ENCODE measurements at places on chromosomes 4 and X.

DNA sequence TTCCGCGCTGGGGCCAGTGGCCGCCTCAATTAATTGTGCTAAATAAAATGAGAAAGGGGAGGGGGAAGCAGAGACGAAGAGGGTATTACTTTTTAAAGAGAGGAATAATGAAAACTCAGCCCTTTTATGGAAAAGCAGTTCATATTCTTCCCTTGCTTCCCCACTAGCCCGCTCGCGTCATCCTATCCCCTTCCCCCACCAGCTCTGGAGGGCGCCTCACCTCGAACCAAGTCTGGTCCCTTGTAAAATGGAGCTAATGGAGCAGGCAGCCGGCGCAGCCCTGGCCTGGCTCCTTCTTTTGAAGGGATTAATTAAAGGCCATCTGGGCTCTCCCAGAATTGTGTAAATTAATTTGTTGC lies 511 bp upstream of the NKX6-1 start:
- DNase-seq = no peak

DNA sequence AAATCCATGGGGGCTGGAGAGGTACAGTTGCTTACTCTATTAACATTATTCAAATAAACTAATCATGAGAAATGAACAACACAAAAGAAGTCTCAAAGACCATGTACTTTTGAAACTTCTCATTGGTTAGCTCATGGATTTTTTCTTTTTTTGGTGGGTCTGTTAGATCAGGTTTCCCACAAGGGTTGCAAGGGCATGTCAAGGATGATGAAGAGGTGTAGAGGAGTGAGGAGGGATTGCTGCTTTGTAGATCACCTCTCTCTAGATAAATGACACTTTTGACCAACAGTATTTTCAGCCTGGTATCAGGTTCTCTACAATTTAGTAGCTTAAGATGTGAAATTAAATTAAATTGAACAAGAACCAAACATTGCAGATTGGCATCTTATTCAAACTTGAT lies 417.9 kb upstream of the AGA start:
- no peak for DNase-seq

GRCh38 chr4:86032476-86033022 lies 327.3 kb downstream of the MAPK10 start:
- no peak for DNase-seq

GRCh38 chrX:94053575-94053974 lies 379.6 kb downstream of the FAM133A start:
- no peak for DNase-seq

- no peak for DNase-seq
These were observed 552.7 kb upstream of the TENM3 start for GRCh38 chr4:181690498-181690897.

GRCh38 chr4:89997171-89997704 lies 102.6 kb downstream of the MMRN1 start:
- DNase-seq = peak; percentile 20

- DNase-seq = no peak
These were observed 616.5 kb upstream of the LCORL start for GRCh38 chr4:18638031-18638430.

DNA sequence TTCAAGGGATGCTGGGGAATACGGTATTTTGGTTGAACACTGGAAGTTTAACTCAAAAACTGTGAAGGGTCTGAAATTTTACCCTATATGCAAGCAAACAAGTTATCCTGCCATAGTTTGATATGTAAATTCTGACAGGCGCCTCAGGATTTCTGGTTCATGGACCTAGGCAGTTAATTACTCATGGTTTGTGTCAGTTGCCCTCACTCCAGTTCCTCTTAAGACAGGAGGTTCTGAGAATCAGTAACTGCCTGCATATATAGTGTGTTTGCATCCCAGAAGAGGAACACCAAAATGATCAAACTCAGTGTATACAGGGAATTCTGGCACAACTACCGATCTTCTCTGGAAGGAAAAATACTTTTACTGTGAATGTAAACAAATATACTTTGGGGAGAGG lies 360.4 kb upstream of the NWD2 start:
- no peak for DNase-seq

- peak; percentile 78 for DNase-seq
These were observed 57.3 kb upstream of the BCOR start for GRCh38 chrX:40154853-40155588.

DNA sequence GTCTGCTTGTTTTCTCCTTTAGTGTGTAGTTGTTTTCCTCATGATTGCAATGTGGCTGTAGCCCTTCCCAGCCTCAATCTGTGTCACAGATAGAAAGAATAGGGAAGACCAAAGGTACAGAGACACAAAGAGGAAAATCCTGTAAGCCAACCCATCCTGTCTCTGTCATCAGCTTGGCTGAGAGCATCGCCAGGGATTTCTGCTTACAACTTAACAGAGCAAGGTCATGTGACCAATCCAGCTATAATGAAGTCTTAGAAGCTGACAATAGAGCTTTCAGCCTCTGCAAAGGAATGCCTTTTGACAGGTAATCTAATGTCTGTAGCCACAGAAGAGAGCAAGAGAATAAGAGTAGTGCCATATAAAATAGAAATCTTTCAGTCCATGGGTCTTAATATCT lies 1598.0 kb upstream of the AGA start:
- DNase-seq = no peak

GRCh38 chr4:38495446-38495845 lies 168.6 kb upstream of the KLF3 start:
- DNase-seq = peak; percentile 76

DNA sequence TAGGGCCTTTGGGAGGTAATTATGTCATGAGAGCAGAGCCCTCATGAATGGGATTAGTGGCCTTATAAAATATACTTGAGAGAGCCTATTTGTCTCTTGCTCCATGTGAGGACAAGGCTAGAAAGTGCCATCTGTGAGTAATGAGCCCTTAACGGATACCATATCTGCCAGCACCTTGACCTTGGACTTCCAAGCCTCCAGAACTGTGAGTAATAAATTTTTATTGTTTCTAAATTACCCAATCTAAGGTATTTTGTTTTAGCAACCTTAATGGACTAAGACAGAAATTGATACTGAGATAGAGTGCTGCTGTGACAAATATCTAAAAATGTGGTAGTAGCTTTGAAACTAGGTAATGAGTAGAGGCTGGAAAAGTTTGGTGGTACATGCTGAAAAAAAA lies 285.0 kb upstream of the DIPK2B start:
- no peak for DNase-seq

DNA sequence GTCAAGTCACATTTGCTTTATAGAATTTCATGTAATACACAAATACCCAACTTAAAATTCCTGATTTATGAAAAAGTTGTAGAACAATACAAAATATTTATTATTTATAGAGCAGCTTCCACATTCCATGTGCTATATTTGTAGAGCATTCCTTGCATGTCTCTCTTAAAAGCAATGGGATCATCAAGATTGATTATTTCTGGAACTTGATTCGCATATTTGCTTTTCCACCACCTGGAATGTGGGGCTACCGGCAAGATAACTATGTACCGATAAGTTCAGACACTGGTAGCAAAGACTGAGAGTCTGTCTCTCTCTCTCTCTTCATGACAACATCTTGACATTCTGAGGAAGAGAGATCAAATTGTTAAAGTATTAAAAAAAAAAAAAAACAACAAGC lies 59.3 kb downstream of the MAPK10 start:
- no peak for DNase-seq

DNA sequence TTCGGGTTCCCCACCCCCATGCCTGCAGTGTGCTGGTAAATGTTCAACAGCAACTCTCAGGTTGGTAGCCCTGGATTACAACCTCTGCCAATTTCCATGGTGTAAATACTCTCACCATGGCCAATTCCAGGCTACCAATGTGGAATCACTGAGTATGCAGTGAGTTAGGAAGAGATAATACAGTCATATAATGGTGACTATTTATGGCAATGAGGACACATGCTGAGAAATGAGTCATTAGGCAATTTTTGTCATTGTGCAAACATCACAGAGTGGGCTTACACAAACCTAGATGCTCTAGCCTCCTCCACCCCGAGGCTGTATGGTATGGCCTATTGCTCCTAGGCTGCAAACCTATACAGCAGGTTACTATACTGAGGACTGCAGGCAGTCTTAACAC lies 4.6 kb upstream of the CLDN24 start:
- DNase-seq = no peak

DNA sequence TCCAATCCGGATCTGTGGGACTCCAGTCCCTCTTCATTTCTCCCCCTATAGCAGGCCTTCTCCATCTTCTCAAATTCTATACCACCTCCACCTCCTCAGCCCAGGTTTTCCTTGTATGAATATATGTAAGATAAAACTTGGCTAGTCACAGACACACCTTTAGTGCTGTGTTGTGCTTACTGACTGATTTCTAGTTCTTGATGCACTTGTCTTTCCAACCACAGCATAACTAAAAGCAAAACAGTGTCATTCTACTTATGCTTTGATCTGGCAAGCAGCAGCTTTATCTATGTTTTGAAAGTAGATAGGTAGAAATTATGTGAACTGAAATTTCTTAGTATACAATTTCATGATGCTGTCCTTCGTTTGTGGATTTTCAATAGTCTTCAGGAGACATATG lies 47.5 kb downstream of the CCNI start:
- no peak for DNase-seq

DNA sequence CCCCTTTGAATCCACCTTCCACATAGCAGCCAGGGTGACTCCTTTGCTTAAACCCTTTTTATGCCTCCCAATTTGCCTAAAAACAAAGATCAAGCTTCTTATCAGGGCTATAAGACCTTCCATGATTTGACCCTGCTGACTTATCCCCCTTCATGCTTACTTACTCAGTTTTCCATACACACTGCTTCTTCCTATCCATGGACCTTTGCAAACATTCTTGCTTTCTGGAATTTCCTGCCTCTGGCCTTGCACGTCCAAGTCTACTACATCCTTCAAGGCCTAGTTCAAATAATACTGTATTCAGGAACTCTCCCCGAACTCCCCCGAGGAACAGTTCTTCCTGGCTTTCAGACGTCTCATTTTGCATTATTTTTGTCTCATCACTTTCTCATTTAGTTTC lies 31.8 kb downstream of the RAP2C start:
- DNase-seq = no peak

- no peak for DNase-seq
These were observed 22.5 kb downstream of the ELF2 start for GRCh38 chr4:139154538-139154937.

GRCh38 chr4:165656829-165657490 lies 216.1 kb upstream of the TLL1 start:
- no peak for DNase-seq

GRCh38 chrX:16142246-16142558 lies 18.8 kb downstream of the GRPR start:
- no peak for DNase-seq

DNA sequence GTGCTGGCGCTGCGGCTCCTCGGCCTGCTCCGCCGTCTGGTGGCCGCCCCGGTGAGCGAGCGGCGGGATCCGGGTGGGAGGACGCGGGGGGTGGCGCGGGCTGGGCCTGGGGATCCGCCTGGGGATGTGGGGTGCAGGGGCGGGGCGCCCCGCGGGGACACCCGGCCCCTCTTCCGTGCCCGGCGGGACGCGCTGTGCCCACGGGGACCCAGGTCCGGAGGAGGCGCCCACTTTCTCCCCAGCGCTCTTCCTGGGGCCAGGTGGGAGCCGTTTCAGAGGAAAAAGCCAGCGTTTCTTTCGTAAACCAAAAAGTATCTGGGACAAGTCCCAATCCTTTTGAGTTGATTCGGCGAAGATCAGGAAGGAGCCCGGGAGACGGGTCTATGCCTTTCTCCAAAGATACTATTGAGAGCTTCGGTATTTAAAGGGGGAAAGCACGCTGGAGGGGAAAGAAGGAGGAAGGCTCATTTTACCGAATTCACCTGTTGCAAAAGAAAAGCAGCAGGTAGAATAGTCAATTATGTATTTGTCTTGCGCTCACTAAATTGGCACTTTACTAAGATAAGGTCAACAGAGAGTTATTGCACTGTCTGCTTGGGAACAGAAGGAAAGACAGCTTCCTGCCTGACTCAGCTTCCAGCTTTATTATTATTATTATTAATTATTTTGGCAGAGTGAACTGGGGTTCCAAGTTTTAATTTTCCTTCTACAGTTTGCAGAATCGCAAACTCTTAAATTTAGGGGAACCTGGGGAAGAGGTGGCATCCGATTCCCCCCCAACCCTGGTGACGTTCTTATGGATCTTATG lies 81.5 kb upstream of the CD99 start:
- peak; percentile 31 for DNase-seq

- no peak for DNase-seq
These were observed 29.9 kb downstream of the RNF175 start for GRCh38 chr4:153729895-153730294.

GRCh38 chrX:12441381-12442128 lies 303.3 kb downstream of the FRMPD4 start:
- peak; percentile 13 for DNase-seq

DNA sequence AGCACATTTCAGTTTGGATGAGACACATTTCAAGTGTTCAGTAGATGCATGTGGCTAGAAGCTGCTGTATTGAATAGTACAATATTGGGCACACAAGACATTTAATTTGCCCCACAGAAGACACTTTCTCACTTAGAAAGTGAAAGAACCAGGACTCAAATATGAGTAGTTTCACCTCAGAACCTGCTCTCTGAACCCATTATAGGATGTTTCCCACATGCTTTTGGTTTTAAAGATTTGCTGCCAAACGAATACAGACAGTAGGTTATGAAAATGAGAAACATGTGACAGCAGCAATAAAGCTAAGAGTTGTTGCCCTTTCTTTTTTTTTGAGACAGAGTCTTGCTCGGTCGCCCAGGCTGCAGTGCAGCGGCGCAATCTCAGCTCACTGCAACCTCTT lies 32.3 kb downstream of the C4orf54 start:
- no peak for DNase-seq

GRCh38 chrX:49003696-49004095 lies 1.6 kb upstream of the GRIPAP1 start:
- no peak for DNase-seq

- no peak for DNase-seq
These were observed at the start of gene ELF4 for GRCh38 chrX:130110379-130111219. Gene ELF4 (minus strand): TSS chrX:130110497. CDS start chrX:130081330, 29,167 bp downstream.

DNA sequence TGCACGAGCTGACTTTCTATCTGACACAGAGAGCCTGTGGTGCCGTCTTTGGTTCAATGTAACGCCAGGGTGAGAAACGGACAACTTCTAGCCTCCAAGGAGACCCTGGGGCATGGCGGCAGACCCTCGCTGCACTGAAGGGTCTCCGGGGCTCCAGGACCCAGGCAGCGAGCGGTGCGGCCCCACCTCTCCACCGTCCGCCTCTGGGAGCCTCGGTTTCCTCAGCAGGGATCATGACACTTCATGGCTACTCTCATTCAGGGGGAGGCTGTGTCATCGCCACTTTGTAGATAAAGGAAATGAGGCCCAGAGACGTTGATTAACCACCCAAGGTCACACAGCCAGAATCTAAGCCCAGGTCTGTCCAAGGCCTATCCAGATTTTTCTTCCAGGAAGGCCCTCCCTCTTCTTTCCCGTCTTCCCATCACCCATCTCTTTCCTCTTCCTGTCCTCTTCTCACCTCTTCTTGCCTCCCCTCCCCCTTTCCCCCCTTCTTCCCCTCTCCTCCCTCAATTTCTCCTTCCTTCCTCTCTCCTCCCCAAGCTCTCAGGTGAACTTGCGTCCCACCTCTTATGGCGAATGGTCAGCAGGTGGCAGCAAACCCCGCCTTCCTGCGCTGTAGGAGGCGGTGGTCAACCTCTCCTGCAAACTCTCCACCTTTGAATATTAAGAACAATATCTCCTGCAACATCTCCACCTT lies 69.3 kb upstream of the HMX1 start:
- DNase-seq = peak; percentile 52

- DNase-seq = no peak
These were observed 66.9 kb upstream of the PPARGC1A start for GRCh38 chr4:23956601-23957364.
